Stimulated activated CD4-positive, alpha-beta T cell treated with anti-CD3 and anti-CD28 coated beads, Interleukin-1b, Interleukin-23, amount 100 ng/mL, for 48 hours (primary cell): ENCODE measurements at places on chromosomes 12 and 14.

- no peak for DNase-seq
Measured at GRCh38 chr12:119842380-119842779, 34.7 kb downstream of the CIT start.

DNA sequence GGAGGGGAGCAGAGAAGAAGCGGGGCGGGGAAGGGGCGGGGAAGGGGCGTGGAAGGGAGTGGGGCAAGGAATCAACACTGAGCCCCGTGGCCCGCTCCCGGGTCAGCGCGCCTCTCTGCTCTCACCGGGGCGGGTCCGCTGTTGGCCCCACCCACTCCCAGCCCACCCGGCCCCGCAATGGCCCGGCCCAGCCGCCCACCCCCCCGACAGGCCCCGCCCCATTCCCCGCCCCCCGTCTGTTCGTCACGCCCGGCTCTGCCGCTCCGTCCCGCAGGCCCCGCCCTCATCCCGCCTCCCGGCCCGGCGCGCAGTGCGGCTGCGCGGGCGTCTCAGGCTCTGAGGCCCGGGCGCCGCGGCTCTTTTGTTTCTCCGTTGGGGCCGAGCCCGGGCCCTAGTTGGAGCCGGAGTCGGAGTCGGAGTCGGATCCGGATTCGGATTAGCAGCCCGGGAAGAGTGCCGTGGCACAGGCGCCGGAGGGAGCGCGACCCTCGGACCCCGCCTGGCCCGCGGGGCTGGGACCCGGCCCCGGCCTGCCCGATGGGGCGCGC is at the start of gene ULK1:
Gene ULK1, plus strand, starts transcription at position 310 of the 548 bp plus-strand sequence. CDS start 380 bp downstream, outside the sequence.
- peak; percentile 90 for DNase-seq

GRCh38 chr14:93033983-93034670 is 81.6 kb downstream of the ITPK1 start:
- peak; percentile 10 for DNase-seq

- DNase-seq = no peak
Measured at GRCh38 chr12:112939761-112940381, 1.6 kb downstream of the OAS3 start.

DNA sequence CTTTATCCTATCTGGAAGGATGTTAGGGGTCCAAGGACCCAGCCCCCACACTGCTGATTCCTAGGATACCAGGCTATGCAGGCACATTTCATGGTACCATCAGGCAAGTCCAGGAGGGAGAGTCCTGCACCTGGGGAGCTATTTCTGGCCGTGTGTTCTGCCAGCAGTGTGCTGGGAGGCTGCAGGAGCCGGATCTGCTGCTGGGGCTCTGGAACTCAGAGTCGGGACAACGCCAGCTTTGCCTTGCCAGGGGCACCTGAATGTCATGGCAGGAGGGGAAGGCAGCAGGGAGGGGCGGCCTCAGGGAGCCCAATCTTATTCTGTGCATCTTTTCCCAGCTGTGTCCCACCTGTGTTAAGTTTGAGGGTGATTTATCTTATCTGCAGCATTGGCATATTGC is 17.8 kb downstream of the SRRM4 start:
- no peak for DNase-seq

- DNase-seq = peak; percentile 75
Measured at GRCh38 chr12:52006726-52007157, at the start of gene TAMALIN. TAMALIN (plus strand) TSS chr12:52006946; CDS start chr12:52007020, 74 bp downstream.

- DNase-seq = no peak
Measured at GRCh38 chr12:52120951-52121823, 41.7 kb downstream of the SMIM41 start.

GRCh38 chr14:64541261-64541971 is 875 bp downstream of the HSPA2 start:
- DNase-seq = peak; percentile 6

GRCh38 chr14:92400579-92401444 is 77.8 kb downstream of the SLC24A4 start:
- no peak for DNase-seq

GRCh38 chr12:106655577-106655976 is 72.8 kb downstream of the RFX4 start:
- DNase-seq = no peak

DNA sequence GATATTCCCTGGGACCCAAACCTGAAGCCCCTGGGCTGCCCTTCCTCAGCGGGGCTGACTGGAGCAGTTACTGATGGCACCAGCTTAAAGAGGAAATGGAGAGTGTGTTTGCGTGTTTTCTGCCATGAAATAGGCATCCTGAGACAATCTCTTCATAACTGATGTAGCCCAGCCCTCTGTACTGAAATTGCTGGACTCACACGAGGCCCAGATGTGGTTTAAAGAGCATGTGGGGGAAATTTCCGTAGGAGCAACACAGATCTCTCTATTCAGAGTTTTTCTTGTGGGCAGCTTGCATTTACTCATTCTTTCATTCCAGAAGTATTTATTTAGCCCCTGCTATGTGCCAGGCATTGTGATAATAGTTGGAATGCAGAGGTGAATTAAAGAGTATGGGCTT is 782.1 kb upstream of the TBX3 start:
- no peak for DNase-seq

- DNase-seq = no peak
Measured at GRCh38 chr12:7058850-7059395, 1.6 kb upstream of the C1S start.

DNA sequence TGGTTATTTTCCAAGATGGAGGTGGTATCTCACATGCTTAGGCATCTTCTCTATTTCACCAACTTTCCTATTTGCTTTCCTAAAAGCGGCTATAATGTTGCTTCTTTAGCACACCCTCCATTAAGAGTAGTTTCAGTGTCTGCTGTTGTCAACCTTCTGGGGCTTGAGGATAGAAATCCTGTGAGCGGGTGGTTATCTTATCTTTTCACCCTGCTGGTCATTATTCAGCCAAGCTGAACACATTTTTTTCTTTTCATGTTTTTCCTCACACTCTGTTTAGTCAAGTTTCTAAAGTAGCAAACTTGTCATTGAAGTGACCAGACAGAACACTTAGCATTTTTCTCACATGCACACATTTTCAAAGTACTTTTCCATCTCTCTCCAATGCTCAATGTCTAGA is 104.5 kb downstream of the SLC8A3 start:
- no peak for DNase-seq

GRCh38 chr12:71782017-71782416 is 27.4 kb downstream of the RAB21 start:
- no peak for DNase-seq

GRCh38 chr14:78508023-78508422 is 337.9 kb downstream of the NRXN3 start:
- no peak for DNase-seq

DNA sequence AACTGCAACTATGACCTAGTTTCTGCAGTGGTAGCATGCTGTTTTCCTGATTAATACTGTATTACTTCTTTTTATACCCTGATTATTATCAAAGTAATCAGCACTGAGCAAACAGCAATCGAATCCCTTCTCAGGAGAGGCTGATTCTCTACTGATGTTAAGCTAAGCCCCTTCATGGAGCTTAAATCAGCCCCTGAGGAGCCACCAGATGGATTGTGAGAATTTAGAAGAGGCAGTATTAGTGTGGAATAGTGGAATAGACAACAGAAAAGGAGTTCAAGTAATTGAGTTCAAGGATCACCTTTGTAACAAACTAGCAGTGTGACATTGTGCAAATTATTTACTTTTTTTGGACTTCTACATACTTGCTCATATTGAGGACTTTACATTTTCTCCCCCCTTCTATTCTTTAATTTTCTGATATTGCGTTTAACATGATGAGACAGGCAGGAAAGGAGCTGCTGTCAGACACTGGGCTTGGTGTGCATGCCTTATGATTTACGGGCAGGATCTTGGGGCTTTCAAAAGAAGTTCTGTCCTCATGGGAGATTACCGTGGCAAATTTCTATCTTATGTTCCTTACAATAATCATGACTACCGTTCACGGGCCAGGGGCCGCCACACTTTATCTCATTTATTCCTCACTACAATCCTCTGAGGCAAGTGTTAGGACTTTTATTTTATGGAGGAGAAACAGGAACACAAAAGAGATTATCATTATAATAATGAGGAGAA is 68.0 kb downstream of the PTPRR start:
- no peak for DNase-seq

DNA sequence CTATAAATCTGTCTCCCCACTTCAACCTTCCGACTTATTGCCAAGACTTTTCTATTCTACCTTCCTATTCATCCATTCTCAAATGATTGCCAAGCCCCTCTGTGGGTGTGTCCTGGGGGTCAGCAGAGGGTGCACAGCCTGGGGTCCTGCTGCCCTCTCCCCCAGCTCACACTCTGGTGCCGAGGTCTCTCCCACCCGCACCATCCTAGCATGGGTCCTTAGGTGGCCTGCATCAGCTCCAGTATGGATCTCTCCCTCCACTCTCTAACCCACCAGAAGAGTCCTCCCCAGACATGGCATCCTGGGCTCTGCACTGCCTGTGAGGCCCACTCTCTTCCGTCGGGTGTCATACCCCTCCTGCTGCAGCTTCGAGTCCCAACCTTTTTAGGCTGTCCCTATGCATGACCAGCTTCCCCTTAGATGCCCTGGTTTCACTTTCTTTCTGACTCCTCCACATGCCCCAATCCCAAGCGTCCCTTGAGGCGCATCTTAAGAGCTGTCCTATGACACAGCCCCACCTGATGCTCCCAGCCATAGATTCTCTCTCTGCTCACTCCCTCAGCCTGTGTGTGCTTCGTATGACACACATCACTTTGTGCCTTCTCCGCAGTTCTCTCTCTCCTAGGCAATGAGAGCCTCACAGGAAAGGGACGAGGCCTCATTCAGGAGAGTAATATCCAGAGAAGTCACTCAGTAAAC is 43.9 kb downstream of the GIT2 start:
- DNase-seq = no peak

- DNase-seq = no peak
Measured at GRCh38 chr12:126157575-126157966, 1092.3 kb downstream of the AACS start.

DNA sequence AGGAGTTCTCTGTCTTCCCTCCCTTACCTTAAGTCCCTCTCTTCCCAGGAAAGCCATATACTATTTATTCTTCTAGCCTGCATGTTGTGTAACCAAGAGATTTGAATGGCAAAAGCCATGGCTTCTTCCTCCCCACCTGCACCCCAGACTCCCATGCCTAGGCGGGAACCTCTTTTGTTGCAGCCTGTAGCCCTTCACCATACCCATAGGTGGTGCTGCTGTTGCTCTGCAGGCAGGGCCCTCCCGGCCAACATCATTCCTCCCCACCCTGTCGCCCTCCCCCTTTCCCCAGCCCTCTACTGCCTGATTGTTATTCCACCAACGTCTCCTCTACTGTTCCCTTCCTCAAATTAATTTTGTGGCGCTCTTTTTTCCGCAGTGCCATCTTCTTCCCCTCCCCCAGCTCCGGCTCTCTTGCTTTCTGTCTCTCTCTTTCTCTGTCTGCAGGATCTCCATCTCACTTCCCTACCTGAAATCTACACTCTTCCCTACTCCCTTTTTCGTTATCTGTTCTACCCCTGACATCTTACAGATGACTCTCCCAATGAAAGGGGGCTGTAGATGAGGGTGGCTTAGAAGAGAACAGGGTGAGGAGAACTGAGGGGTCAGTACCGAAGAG is 13.8 kb downstream of the NGDN start:
- peak; percentile 4 for DNase-seq

DNA sequence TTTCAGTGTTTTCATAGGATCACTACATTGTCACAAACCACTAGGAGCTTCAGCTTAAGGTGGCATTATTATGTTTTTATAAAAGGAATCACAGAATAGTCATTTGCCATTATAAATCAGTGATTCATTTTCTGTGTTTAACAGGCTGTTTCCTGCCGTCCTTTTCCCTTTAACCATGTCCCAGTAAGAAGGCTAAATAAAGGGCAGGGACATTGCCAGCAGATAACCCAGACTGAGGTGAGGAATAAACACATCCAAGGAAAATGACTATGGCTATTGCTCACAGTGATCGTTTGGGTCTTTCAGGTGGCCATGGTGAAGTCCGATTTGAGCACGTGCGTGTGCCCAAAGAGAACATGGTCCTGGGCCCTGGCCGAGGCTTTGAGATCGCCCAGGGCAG is 17.9 kb upstream of the ALDH2 start:
- no peak for DNase-seq

GRCh38 chr12:53068811-53069585 is 10.2 kb downstream of the SPRYD3 start:
- no peak for DNase-seq

- DNase-seq = no peak
Measured at GRCh38 chr12:77725611-77726010, 105.1 kb upstream of the NAV3 start.

DNA sequence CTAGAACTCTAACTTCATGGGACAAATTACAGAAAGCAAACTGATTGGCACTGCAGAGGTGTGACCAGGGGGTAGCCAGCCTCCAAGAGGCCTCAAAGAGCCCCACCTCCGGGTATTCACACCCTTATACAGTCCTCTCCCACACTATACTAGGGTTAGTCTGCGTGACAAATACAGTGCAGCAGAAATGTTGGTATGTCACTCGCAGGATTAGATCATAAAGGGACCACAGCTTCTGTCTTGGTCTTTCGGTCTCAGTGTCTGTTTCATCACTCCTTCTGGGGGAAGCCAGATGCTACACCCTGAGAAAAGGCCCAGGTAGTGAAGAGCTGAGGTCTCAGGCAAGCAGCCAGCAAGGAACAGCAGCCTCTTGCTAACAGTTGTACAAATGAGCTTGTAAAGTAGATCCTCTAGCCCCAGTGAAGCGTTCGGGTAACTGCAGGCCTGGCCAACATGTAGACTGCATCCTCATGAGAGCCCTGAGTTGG is 68.9 kb upstream of the SAV1 start:
- peak; percentile 59 for DNase-seq

GRCh38 chr12:88627501-88627900 is 47.2 kb upstream of the KITLG start:
- no peak for DNase-seq

DNA sequence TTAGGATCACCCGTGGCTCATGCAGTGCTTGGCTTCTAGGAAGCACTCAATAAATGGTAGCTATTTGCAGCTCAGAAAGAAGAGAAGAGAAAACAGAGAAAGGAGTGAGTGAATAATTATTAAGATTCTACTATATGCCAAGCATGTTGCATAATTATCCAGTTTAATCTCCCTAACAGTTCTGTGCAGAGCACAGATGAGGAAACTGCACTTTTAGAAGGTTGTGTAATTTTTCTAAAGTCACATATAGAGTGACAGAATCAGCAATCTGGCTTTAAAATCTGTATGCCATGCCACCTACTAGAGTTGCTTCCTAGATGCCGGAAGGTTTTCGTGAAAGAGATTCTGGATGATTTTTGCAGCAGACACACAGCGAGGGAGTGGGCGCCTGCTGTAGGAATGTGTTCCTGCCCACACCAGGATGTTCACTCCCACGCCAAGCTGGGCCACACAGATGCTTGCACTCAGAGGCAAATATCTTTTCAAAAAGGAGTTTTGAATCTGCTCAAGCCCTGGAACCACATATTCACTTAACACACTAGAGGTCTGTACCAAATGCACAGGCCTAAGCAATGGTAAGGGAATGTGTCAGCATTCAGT is 50.2 kb upstream of the SMCO2 start:
- DNase-seq = no peak

GRCh38 chr12:28817524-28817923 is 331.6 kb upstream of the FAR2 start:
- DNase-seq = no peak

DNA sequence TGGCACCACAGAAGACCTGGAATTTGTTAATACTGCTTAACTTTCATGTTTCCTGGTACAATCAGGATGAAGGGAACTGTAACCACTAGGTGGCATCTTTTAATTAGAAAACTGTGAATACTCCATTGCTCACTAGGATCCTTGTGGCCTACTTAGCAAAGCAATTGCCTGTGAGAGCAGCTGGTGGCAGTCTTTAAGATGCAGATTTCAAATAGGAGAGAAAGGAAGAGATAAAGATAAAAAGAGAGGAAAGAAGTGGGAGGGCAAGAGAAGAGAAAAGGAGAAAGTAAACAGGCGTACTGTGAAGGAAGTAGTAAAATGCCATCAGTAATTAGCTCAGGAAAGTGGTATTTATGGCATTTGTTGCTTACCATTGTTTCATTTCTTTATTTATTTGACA is 114.5 kb downstream of the RAD51B start:
- DNase-seq = no peak
